ENCODE measurements at places on chromosomes 13 and 19. TPM values are rescaled to one million over a fixed set of nuclear protein-coding genes. Genes with fewer than 3 reads are reported as not detected.

- no peak for DNase-seq
Observed at GRCh38 chr19:1587872-1588271, 4.8 kb downstream of the MBD3 start.

Gene EPSTI1
- polyA plus RNA-seq = 2.2 TPM

Gene FPR1
- 1.7 TPM for polyA plus RNA-seq

Gene PDX1
- polyA plus RNA-seq = not detected

DNA sequence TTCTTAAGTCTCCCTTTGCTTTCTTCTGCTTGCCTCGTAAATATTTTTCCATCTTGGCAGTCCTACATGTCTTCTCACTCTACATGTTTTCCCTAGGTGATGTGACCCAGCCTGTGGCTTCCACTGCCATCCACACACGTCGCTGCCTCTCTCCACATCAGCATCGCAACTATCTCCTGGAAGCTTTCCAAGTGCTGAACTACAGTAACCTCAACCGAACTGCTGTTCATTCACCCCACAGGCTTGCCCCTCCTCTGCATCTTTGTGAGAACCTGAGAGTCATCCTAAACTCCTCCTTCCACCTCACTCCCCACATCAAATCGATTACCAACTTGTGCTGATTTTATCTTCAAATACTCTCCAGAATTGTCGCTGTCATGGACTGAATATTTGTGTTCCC, 41.2 kb upstream of the USPL1 start:
- peak; percentile 25 for DNase-seq

DNA sequence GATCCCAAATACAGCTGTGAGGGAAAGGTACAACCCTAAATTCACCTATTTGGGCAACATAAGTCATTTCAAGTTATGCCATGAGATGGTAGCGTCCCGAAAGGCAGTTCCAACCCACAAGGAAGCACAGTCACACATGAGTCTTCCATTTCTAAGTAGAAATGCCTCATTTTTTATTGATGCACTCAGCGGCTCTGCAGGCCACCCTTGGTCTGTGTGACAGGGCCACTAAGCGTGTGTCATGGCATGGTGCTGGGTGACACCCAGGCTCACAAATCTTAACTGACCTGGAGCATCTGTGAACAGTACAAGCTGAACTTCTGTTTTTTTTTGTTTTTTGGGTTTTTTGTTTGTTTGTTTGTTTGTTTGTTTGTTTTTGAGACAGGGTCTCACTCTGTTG, 15.1 kb downstream of the RAB20 start:
- no peak for DNase-seq

- DNase-seq = no peak
Observed at GRCh38 chr13:27465611-27466010, 15.2 kb upstream of the MTIF3 start.

Gene KLK14
- 0.42 TPM for polyA plus RNA-seq

- DNase-seq = no peak
Observed at GRCh38 chr13:66222127-66222526, 1008.0 kb downstream of the PCDH9 start.

Gene TOMM40
- polyA plus RNA-seq = 28.6 TPM

DNA sequence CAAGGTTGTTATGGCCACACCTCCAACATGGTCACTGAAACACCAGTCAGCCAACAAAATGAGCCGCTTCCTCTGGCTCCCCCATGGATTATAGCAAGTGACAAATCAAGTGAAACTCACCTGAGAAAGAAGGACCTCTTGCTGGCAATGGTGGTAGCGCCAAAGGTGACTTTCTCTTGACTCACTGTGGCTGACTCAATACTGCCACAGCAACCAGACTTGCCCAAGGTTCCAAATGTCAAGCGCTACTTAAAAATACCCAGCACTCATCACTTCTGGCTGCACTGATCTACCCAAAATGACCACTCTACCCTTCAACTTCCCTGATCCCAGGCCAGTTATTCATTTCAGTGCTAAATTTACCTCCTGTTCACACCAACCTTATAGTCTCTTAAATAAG, 495.5 kb downstream of the FOXO1 start:
- no peak for DNase-seq

- DNase-seq = no peak
Observed at GRCh38 chr19:18432275-18433014, 5.5 kb downstream of the ISYNA1 start.

- DNase-seq = no peak
Observed at GRCh38 chr13:77865622-77866021, 53.0 kb downstream of the EDNRB start.

- no peak for DNase-seq
Observed at GRCh38 chr13:49022472-49023144, 46.9 kb downstream of the FNDC3A start.

DNA sequence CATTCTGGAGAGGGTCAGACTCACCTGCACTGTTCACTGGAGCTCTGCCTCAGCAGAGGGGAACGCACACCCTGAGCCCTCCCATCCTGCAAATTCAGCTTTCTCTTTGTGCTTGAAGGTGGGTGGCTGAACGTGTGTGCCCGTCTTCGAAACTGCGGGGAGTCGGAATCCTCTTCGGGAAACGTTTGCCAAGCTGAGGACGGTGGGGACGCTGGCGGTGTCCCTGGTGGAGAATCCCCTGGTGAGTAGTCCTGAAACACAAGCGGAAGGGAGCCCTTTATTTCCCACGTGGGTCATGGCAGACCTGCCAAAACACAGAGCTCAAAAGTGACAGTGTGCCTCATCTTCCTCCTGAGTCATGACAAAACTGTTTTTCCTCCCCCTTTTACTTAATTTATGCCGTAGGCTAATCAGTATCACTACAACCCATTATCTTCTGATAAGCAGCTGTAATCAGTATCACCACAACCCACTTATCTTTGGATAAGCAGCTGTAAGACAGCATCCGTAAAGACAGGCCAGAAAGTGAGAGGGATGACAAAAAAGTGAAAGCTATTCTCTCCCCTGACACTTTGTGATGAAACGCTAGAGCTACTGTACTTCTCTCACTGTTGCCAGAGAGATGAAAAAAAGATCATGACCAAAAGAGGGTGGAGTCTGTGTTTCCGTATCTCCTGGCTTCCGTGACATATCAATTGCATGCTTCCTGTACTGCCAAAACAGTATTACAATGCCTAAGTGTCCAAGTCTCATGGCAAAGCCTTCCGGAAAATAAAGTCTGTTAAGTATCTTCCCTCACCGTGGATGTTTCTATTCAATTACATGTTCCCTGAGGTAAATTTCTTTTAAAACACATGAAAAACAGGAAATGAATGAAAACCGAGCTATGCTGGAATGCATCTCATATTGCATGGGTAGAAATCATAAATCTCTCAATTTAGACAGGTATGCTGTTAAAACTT, 155.5 kb downstream of the TBC1D4 start:
- DNase-seq = peak; percentile 20

- no peak for DNase-seq
Observed at GRCh38 chr19:58474291-58474996, 1.7 kb upstream of the ZNF446 start.

- DNase-seq = no peak
Observed at GRCh38 chr13:45542391-45542790, 73.1 kb downstream of the ERICH6B start.

GRCh38 chr13:98252931-98253470, 75.9 kb upstream of the RNF113B start:
- no peak for DNase-seq

Gene PIH1D1
- 34.6 TPM for polyA plus RNA-seq

Gene ATP8B3
- 0.68 TPM for polyA plus RNA-seq

DNA sequence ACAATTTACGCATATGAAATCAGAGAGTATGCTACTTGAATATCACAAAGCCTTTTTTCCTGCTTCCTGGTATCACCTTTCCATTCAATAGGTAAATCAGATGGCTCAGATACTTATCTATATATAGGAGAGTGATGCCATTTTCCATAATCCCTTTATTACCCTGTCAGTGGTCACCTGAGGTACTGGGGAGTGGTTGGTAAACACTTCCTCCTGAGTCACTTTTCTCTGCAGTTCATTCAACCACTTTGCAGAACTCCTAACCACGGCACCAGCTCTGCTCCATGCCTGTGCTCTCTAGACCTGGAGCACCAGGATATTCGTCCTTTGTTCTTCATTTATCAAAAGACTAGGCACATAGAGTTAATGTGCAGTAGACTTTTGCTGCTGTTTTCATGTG, 748.5 kb upstream of the KLHL1 start:
- DNase-seq = no peak

GRCh38 chr13:43126420-43126819, 103.0 kb downstream of the DNAJC15 start:
- DNase-seq = no peak

GRCh38 chr19:48363500-48363809, 285 bp downstream of the TMEM143 start:
- no peak for DNase-seq

DNA sequence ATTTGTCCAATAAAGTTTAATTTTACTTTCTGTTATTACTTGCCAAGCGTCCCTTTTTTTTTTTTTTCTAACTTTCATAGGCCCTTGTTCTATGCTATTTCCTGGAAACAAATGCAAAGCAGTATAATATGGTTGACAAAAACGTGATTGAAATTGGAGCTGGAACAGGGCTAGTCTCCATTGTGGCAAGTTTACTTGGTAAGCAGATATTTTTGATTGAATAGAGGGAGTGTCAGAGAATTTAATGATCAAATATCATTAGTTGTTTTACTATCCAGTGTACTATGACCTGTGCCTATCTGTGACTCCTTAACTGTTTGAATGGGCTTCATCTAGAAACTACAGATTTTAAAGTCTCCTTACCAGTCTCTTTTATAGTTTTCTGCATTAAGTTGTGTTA, 46.7 kb downstream of the ERCC5 start:
- DNase-seq = no peak

DNA sequence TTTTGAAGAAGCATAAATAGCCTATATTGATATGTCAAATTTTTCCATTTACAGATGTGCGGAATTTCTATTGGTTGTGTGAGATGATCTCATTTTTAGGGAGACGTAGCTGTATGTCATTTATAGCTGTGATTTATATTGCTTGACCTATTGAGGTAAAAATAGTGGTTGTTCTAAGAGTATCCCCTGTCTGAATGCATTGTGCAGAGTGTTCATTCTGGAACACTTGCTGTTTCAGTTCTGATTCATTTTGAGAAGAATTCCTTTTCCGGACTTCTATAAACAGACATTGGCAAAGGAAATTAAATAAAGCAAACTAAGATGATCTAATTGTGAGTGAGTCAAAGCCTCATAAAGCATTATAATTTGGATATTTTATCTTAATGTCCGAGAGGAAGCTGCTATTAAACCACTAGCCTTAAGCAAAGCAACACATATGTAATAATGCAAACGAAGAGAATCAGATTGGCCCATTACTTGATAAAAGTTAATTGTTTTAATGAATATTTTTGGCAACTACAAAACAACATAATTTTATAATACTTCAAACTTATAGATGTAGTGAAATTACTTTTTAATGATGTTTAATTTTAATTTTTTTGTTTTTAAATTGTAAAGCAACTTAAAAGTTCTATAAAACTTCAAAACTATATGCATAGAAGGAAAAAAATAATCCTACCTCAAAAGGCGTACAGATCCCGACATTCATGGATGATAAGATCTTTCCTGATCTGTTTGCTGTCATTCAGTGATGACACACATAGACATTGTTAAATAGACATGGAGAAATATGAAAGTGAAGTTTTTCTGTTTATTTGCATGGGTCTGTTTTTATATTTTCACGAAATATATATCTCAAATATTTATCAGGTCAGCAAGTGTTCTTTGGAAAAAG, 942.6 kb upstream of the SLC10A2 start:
- no peak for DNase-seq

- DNase-seq = peak; percentile 51
Observed at GRCh38 chr13:85031771-85032170, 767.4 kb downstream of the SLITRK6 start.

GRCh38 chr19:1062387-1063029, 4.5 kb upstream of the ARHGAP45 start:
- no peak for DNase-seq

- DNase-seq = no peak
Observed at GRCh38 chr13:42495255-42495654, 78.7 kb upstream of the TNFSF11 start.

Gene PSG1
- 0.75 TPM for polyA plus RNA-seq

DNA sequence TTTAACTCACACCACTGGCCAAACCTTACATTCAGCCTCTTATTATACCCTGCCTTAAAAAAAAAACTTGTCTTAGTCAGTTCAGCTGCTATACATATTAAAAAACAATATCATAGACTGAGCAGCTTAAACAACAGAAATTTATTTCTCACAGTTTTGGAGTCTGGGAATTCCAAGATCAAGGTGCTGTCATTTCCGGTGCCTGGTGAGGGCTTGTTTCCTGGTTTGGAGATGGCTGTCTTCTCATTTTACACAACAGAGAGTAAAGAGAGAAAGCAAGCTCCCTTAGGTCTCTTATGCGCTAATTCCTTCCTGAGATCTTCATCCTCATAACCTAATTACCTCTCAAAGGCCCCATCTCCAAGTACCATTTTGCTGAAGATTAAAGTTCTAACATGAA, 769.2 kb downstream of the DIAPH3 start:
- no peak for DNase-seq

GRCh38 chr19:11580116-11580515, 2.7 kb upstream of the ACP5 start:
- DNase-seq = no peak

Gene ZNF569
- polyA plus RNA-seq = 9.4 TPM

DNA sequence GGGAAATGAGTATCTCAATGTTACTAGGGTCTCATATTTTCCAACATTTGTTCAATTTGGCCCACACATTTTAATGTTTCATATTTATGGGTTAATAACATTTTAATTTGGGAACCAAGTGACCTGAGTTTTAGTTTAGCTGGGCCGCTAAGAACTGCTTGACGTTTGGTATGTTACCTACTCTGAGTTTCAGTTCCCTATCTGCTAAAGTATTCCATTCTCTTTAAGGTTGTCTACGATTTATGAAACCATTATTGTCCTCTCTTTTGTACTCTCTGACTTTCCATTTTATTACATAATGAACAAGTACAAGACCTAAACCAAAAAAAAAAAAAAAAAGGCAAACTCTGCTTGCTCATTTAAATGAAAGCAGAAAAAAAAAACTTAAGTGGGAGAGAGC, 89.9 kb downstream of the FGF14 start:
- DNase-seq = no peak

Gene SLC46A3
- 1.1 TPM for polyA plus RNA-seq
